Hindlimb muscle (tissue), 1 donor: ENCODE measurements at places on chromosomes 6 and 20. TPM values are rescaled to one million over a fixed set of nuclear protein-coding genes. Genes with fewer than 3 reads are reported as not detected.

UQCC2 gene
- 68.2 TPM for polyA plus RNA-seq

CCN5 gene
- polyA plus RNA-seq: 0.15 TPM

MOCS1 gene
- 8.6 TPM for polyA plus RNA-seq

TNFRSF6B gene
- 1.6 TPM for polyA plus RNA-seq

RIMS1 gene
- 0.40 TPM for polyA plus RNA-seq

ESR1 gene
- 2.5 TPM for polyA plus RNA-seq

DEFB115 gene
- polyA plus RNA-seq: not detected

CCM2L gene
- polyA plus RNA-seq: 6.8 TPM

TMC2 gene
- polyA plus RNA-seq: 0.13 TPM

UBE2C gene
- polyA plus RNA-seq: 26.2 TPM

TDP2 gene
- 22.8 TPM for polyA plus RNA-seq

KIF6 gene
- 1.6 TPM for polyA plus RNA-seq

TCP11 gene
- 0.34 TPM for polyA plus RNA-seq

GTSF1L gene
- not detected for polyA plus RNA-seq
